Cortex of kidney (tissue), 1 donor: ENCODE measurements at places on chromosomes 4 and X.

- no peak for DNase-seq
These were observed 217.0 kb downstream of the GUCY2F start for GRCh38 chrX:109264878-109265277.

GRCh38 chr4:2825740-2826139 lies 17.9 kb upstream of the ADD1 start:
- no peak for DNase-seq

DNA sequence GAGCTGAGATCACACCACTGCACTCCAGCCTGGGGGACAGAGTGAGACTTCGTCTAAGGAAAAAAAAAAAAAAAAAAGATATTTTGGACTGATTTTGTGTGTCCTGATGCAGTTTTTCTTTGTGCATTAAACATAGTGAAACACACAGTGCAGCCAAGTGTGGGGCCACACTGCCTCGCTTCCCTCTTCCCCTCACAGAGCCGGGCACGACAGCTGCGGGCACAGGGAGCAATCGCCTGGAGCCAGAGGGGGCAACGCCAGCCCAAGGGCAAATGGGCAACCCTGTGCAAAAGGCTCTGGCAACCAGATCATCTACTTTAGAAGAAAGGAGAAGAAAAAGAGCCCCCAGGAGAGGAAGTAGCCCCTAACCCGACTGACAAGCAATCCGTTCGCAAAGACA lies 13.5 kb upstream of the CCNQ start:
- no peak for DNase-seq

GRCh38 chr4:169245061-169245460 lies 25.7 kb downstream of the SH3RF1 start:
- DNase-seq = no peak

- no peak for DNase-seq
These were observed 23.4 kb downstream of the STAP1 start for GRCh38 chr4:67581913-67582312.

GRCh38 chr4:87530868-87531267 lies 1.7 kb upstream of the SPARCL1 start:
- no peak for DNase-seq

- no peak for DNase-seq
These were observed 109.7 kb downstream of the MSL3 start for GRCh38 chrX:11867610-11868345.

DNA sequence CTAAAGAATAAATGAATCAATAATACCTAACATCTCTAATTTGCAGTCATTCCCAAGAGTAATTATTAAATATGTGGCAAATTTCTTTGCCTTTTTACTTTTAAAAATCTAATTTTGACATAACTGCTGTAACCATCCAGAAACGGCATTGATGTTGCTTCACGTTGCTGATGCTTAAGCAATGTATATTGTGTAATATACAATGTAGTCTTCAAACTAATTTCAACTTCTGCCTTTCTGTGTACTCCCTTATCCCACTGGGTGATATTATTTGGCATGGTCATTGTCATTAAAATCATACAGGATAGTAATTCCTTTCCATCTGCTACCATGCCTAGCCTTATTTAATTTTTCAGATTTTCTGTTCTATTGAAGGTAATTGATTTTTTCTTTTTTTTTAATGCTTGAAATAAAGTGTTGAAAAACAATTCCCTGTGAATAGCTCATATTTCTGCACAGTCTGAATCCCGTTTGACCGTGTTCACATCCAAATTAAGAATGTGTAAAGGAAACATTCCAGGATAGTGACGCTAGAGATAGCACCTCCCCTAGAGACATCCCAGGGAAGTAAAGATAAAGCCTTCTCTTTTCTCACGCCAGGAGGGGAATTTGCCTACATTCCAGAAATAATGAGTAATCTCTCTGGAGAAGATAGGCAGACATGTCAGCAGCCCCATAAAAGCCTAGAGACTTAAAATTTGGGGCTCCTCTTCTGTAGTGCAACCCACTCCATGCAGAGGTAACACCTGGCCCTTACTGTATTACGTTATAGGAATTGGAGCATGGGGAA lies 8.6 kb downstream of the FAM200B start:
- no peak for DNase-seq

DNA sequence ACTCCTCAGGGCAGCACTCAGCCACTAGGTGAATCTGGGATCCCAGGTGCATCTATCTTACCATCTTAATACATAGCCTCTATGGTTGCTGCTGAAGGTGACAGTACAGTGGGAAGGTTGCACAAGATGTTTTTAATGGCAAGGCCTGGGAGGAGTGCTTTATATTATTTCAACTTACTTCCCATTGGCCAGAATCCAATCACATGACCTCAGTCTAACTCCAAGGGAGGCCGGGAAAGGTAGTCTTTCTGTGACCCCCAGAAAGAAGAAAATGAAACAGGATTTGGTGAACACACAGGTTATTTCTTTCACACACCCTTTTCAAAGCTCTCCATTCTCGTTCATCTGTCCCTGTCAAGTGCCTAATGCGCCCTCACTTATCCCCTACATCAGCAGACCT lies 189.1 kb upstream of the ATP6AP2 start:
- no peak for DNase-seq

DNA sequence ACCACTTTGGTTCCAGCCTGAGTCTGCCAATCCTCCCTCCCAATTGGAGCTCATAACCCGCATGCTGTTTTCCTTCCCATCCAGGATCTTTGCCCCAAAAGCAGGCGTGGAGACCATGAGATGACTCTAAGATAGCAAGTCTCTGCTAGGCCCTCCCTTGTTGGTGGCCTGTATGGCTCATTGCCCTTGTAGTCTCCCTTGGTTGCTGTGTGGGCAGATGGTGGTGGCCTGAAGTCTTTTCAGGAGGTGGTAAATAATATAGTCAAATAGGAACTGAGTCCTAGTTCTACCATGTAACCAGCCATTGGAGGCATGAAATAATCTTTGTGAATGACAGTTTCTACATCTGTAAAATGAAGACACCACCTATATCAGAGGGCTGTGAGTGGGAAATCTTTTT lies 1.2 kb downstream of the ATP6AP1 start:
- DNase-seq = no peak

DNA sequence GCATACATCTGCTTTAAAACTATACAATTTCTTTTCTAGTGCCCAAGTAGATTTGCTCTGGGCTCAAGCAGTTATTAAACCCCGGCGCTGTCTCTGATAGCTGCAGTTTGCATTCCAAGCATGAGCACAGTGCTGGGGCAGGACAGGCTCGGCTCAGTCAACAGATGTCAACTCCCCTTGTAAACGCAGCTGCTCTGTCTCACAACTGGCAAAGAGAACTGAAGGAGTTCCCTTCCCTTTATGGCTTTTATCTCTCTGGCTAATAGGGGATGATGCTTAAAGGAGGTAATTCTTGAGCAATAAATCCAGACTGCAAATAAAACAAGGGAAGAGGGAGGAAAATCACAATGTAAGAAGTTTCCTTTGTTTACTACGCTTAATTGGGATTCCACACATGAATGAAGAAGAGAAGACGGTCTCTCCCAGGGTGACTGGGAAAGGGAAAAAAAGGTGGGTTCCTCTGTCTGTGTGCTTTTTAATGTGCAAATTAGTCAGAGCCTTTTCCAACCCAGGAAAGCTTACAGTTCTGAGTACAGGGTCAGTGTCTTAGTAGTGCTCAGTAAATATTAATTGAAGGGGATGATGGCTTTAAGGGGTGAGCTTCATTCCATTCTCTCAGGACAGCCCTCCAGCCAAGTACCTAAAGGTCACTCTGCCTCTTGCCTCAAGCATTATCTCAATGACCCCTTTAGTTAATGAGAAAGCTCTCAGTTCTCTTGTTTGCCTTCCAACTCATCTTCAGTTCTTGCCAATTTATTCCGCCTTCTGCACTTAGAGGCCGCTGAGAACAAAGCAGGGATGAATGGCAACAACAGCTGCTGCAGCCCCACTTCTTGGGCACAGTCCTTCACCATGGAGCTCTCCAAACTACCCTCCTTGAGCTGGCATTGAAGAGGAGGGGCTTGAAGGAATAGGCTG lies 155.7 kb upstream of the JADE1 start:
- DNase-seq = no peak

- no peak for DNase-seq
These were observed 24.1 kb downstream of the ZCCHC12 start for GRCh38 chrX:118847676-118848075.

DNA sequence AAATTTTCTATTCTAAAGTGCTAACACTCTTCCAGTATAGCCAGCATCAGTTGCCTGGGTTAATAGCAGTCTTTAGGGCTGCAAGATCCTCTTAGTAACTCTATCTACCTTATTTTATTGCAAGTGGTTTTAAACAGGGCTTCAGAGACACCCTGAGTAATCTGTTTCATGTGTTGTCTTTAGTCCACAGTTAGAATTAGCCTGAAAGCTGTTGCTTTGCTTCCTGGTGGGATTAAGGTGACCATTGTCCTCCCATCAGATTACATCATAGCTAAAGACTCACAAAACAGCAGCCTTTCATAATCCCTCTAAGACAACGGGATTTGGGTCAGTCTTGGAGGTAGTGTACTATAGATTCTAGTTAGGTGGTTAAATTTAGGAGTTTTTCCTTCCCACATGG lies 7.5 kb downstream of the UCHL1 start:
- DNase-seq = no peak

GRCh38 chr4:182938205-182938645 lies 21.0 kb upstream of the DCTD start:
- no peak for DNase-seq

GRCh38 chr4:153560908-153561307 lies 94.7 kb downstream of the TMEM131L start:
- DNase-seq = no peak

- no peak for DNase-seq
These were observed 33.3 kb upstream of the GPC4 start for GRCh38 chrX:133448512-133449076.

DNA sequence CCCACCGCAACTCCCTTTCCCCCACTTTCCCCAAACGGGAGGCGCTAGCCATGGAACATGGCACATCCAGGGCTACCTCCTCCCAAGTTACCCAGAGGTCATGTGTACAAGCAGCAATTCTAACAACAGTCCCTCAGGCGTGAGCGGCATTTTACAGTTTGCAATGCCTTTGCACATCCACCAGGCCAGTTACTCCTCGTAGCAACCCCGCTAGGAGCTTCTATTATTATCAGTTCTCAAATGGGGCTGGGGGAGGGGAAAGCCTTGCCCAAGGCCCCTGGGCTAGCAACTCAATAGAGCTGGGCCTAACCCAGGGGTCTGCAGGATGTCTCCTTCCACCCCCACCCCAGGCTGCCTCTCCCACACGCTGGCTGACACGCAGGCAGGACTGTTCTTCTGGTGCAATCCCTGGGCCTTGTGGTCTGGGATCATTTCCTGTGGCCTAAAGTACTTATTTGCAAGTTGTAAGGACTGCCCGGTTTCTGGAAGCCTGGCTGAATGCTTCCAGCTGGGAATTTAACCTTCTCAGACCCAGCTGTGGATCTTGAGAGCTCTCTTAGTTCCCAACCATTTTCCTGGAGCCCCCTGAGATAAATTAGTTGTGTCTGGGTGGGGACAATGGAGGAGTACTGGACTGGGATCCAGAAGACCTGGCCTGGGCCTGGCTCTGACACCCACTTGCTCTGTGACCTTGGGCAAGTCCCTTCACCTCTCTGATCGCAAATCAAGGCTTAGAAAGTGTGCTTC lies 27.7 kb downstream of the PJA1 start:
- DNase-seq = no peak

GRCh38 chr4:122170775-122171174 lies 18.6 kb downstream of the BLTP1 start:
- DNase-seq = no peak
